ENCODE measurements at places on chromosomes 2 and 18.

GRCh38 chr18:3722649-3723433, 272.9 kb downstream of the TGIF1 start:
- DNase-seq = no peak

DNA sequence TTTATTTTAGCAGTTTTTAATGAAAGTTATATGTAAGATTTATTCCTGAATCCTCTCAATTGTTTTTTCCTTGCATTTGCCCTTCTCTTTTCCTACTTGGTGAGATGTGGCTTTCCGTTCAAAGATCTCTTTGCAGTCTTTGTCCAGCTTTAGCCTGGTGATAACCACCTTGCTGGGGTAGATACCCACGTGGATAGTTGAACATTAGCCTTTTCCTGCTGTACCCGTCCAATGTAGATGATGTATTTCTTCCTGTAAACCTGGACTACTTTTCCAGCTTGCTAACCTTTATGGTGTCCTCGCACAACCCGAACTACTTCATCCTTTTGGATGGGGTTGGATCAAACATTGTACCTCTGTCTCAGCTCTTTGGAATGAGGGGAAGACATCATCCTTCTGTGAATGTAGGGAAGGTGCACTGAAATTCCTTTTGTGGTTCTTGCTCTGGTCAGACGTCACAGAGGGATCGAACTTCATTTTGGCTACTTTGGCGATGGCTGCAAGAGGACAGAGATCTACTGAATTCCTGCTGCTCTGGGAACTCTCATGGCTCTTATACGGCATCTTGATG, 293.2 kb upstream of the EPAS1 start:
- DNase-seq = no peak

DNA sequence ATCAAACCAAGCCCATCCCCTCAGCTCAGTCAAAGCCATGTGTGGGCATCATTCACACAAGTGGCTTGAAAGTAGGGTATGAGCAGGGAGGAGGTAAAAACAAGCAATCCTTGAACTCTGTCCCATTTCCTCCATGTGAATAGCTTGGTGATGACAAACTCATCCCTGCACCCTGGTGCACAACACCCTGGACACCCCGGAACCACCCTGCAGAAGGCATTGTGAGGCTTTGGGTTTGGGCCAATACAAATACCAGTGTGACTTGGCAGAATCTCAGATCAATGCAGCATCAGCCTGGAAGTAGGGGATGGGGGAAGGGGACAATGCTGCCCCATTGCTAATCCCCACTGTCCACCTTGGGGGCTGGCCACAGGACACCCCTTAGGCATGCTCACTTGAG, 28.6 kb downstream of the TGFA start:
- DNase-seq = no peak

GRCh38 chr2:193867454-193867853, 1672.7 kb upstream of the TMEFF2 start:
- DNase-seq = no peak

- DNase-seq = no peak
Observed at GRCh38 chr2:15133461-15133860, 427.7 kb downstream of the NBAS start.

- no peak for DNase-seq
Observed at GRCh38 chr2:680496-680895, 3.3 kb upstream of the TMEM18 start.

DNA sequence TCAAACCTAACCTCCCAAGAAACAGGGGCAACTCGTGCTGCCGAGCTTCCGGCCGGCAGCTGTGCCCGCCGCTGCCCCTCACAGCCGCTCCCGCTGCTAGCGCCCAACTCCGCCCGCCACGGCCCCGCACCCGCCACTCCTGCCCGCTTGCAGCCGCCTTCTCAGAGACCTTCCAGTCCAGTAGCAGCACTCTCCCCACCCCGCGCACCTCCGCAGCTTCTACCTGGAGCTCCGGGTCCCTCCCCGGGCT, 722 bp upstream of the C2orf15 start:
- DNase-seq = no peak

DNA sequence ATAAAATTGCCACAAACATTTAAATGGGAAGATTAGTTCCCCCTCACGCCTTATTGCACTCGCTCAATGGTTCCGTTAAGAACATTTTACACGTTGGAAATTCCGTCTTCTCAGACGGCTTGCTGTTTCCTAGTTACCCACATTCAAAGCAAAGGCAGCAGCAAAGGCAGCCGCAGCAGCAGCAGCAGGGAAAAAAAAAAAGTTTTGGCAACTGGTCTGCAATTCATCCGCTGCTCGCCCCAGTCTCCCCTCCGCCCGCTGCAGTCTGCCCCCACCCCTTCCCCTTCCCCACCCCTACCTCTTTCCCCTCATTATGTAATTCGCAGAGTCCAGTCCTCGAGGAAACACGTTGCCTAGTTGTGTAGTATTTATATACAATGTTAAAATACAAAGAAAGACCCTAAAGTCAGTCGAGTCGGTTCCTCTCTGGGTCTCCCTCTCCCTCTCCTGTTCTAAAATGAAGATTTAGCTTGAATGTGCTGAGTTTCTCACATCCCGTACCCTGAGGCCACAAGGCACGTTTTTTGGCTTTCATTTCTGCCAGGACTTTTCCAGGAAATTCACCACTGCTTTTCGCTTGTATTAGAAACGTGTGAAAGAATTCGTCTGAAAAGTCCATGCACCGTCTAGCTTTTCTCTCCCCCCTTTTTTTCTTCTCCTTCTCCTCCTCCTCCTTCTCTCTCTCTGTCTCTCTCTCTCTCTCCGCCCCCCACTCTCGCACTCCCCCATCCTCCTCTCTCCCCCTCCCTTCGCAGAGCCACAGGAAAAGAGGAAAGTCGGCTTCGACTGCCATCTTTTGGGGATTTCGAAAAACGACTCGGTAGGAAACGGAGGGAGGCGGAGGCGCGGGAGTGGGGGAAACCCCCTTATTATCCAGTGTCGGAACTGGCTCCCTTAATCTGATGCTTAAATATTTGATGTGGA, 140.0 kb downstream of the MEIS1 start:
- DNase-seq = no peak

DNA sequence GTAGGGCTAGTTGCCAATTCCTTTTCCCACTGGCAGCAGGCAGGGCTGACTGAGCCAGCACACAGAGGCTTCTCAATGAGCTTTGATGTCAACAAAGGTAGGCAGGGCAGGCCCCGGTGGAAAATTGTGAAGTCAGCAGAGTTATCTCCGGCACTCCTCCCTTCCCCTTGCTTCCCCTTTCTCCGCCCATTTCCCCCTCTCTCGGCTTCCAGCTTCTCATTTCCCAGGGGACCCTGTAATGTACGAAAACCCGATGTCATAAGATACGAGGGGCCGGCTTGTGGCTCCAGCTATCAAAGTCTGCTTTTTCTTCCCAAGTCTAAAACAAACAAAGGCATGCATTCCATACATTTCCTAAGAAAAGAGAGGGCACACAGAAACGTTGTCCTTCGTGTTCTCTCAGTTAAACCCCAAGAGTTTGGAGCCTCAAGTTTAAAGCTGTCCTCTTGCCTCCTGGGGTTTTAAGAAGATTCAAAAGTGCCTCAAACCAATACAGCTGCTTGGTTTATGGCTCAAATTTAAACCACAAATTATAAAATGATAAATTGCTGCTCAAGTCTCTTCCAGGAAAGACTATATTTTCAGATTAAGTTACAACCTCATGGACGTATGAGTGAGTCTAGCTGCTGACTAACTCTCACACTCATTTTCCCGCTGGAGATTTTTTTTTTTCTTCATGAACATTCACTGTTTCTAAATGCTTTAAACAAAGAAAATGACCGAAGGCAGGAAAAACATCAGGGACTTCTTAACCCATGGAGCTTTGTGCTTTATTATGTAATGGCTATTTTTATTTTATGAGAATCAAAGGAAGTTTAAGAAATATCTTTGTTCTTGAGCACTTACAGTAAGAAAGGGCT, 27.2 kb upstream of the EML4 start:
- DNase-seq = no peak

- DNase-seq = no peak
Observed at GRCh38 chr2:191166756-191167445, 16.1 kb upstream of the STAT4 start.

GRCh38 chr2:141468761-141469160, 662.1 kb downstream of the LRP1B start:
- no peak for DNase-seq

DNA sequence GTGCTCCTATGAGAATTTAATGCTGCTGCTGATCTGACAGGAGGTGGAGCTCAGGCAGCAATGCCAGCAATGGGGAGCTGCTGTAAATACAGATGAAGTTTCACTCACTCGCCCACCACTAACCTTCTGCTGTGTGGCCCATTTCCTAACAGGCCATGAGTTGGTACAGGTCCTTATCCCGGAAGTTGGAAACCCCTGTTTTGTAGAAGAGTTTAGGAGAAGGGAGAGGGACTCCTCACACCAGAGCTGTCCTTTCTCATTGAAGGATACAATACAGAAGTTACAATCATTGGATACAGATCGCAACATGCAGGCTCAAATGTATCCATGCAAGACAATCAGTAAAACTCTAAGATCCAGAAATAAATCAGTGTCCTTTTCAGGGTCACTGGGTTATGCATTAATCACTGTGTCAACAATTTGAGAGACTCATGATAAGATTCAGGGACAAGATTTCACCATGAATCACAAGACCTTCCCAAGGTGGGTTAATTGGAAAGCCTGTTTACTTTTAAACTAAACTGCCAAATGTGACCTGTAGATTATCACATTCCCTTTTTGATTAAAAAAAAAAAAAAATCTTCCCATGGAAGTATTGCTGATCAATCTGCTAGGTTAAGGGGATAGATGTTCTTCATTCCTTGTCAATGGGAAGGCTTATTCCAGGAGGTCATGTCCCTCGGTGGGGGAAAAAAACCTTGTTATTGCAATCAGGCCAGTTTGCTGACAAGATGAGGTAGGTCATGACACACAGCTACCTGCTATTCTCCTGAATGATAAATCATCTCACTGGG, 97.2 kb downstream of the SP100 start:
- DNase-seq = no peak

GRCh38 chr2:104976603-104977120, 61.2 kb upstream of the MRPS9 start:
- DNase-seq = peak; percentile 24

DNA sequence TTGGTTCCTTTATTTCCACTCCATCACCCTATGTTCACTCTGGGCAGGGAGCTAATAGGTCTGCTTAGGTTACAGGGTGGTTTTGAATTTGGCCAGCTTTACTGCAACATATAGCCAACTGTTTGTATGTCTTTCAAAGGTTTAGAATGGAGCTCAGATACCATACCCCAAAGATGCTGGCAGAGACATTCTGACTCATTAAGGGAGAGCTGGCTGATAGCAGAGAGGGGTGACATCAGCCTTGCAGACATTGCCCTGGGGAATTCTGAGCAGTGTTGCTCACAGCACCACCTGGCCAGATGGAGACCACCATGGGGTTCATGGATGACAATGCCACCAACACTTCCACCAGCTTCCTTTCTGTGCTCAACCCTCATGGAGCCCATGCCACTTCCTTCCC, 2.1 kb downstream of the PROKR1 start:
- DNase-seq = peak; percentile 46
